Central memory CD4-positive, alpha-beta T cell (primary cell): ENCODE measurements at places on chromosomes 11 and 22.

DNA sequence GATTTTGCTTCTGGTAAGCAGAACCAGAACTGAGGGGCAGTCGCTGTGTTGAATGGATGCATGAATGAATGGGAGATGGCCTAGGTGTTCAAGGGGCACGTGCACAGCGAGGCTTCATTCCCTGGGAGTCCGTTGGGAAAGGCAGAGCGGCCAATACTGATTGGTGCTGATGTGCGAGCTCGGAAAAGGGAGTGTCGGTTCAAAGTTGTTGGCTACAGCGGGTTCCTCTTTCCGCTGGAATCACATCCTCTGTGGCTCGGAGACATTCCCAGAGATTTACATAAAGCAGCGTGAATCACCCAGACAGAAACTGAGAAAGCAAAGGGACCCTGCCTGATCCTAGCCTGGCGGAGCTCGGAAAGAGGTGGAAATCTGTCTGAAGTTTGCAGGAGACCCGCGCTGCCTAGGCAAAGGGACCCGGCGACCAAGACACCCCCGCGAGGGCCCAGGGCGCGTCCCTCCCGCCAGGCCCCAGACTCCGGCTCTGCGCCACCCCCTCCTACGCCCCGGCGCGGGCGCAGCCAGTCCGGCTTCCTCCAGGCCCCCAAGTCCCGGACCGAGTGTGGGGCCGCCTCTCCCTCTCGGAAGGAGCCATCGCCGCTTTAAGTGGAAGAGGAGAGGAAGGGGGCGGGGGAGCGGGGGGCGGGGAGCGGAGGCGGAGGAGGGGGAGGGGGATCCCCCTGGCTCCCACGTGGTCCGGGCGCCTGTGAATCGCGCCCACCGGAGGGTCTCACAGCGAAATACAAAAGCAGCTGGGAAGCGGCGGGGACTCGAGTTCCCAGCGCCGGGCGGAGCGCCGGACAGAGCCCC lies at the start of gene FJX1:
TSS of gene FJX1 (plus strand) at position 774 of the 810 bp plus-strand sequence. CDS start 177 bp downstream, outside the sequence.
- DNase-seq: no peak

DNA sequence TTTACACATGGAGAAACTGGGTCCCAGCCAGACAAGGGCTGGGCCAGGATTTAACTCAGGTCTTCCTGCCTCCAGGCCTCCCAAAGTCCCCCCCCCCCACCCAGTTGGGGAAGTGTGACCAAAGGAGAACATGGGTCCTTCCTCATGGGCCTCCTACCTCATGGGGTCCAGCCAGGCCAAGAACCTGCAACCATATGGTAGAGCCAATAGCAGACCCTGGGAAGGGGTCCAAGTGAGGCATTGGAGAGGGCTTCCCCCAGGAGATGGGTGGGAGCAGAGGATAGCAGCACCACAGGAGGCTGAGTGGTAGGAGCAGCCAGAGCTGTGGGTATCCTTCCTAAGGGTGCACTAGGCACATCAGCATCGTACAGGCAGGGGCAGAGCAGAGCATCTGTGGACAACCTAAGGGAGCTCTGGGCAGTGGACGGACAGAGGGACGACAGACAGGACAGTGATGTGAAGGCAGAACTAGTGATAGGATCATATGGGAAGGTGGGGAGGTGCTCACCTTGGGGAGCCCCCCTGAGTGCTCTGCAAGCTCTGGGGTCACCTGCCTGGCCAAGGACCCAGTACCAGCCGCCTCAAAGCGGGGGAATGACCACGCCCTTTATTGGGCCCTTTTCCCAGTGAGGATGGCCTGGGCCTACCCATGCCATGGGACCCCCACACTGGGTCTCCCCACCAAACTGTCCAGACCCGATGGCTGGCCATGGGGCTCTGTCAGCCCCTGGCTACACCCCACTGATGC lies 4.5 kb downstream of the ARVCF start:
- no peak for DNase-seq

- DNase-seq: no peak
These were observed 6.5 kb upstream of the BATF2 start for GRCh38 chr11:65003282-65003681.

DNA sequence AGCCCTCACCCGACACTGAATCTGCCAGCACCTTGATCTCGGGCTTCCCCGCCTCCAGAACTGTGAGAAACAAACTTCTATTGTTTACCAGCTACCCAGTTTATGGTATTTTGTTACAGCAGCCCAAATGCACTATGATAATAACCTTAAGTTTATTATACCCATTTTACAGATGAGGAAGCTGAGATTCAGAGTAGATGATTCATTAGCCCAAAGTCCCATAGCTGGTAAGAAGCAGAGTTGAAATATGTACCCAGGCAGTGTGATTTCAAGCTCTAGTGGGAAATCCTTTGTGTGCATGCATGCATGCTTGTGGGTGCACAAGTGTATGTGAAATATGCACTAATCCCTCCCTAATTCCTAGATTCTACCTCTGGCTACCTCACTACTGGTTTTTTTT lies 7.9 kb downstream of the GRIK4 start:
- no peak for DNase-seq

DNA sequence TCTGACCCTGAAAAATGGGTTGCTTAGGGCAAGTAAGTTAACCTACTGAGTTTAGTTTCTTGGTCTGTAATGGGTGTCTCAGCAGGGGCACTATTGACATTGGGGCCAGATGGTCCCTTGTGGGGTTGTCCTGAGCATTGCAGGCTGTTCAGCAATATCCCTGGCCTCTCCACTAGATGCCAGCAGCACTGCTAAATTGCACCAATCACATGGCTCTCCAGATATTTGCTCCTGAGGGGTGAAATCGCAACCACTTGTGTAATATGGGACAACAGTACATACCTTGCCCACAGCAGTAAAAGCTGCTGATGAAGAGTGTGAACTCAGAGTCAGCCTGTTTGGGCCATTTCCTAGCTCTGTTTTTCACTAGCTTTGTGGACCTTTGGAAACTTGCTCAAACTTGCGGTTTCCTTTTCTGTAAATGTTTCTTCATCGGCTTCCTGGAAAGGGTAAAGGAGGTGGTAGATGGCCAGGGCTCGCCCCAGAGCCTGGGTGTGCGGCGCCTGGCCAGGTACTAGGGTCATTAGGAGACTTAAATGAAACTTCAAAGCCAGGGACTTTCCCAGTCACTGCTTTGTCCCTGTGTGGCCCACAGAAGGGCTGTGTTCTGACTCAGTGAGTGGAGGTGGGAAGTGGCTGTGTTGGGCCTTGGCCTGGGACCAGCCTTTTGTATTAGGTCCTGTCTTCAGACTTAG lies 13.0 kb downstream of the NCF4 start:
- no peak for DNase-seq

- DNase-seq: no peak
These were observed 8.8 kb downstream of the H19 start for GRCh38 chr11:1988667-1989317.

DNA sequence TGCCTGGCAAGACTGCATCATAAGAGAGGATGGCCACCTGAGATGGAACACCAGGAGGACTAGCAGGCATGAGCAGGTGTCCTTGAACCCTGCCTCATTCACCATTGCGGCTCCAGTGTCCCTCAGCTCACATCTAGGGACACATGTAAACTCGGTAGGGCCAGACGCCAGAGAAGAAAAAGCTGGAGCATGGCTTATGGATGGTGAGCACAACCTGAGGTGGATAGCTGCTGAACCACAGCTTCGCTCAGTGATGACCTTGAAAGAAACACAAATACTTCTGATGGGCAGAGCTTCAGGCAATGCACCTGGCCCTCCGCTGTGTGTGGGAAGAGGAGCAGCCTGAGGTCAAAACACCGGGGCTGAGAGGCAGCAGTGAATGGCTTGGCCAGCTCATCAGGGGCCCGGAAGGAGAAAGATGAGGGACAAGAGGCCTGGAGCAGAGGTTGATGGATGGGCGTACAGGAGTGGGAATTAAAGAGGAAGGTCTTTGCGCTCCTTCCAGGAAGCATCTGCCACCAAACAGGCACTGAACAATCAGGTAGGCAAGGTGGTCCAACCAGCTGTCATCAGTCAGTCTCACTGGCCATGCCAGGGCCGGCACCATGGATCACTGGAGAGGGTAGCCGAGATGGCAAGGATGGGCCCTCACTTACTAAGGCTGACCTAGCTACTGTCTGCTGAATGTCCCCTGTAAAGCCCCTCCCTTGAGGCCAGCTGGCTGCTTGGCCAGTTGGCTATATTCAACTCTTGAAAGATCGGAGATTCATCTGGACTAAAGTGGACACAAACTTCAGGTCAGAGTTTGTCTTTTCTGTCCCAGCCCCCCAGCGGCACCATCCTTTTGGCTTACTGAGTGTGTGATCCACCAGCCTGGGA lies 89.7 kb downstream of the MYEOV start:
- DNase-seq: no peak

DNA sequence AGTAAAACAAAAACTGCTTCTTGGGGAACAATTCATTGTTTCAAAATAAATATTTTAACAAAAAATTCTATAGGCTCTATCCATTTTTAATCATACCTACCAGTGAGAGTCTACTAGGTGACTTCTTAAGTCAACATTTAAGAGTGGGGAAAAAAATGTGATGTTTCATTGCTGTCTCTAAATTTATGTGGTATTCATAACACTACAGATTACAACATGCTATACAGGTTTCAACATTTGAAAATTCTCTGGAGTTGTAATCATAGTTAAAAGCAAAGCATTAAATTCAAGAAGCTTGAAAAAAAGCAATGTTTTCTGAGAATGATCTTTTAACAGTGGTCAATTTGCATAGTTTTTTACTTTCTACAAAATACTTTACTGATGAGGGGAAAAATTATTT lies 18.3 kb downstream of the SBF2 start:
- DNase-seq: no peak

- no peak for DNase-seq
These were observed 112.7 kb downstream of the SEZ6L start for GRCh38 chr22:26281941-26282340.

GRCh38 chr22:20015971-20016733 lies 471 bp downstream of the ARVCF start:
- no peak for DNase-seq

DNA sequence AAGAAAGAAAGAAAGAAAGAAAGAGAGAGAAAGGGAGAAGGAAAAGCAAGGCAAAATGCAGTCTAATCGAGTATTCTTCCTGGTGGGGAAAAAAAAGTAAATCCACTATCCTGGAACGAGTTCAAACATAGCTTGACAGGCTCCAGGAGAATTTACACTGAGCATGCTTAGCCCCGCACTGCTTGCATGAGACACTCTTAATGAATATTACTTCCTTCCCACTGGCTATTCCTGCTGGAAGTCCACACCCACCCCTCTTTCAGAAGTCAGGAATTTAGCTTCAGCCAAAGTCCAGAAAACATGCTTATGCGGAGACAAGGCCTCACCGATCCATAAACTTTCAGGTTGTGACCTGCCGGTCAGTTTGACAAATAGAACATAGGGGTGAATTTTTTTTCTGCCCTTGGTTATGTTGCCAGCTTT lies 251.8 kb upstream of the BLID start:
- DNase-seq: no peak

DNA sequence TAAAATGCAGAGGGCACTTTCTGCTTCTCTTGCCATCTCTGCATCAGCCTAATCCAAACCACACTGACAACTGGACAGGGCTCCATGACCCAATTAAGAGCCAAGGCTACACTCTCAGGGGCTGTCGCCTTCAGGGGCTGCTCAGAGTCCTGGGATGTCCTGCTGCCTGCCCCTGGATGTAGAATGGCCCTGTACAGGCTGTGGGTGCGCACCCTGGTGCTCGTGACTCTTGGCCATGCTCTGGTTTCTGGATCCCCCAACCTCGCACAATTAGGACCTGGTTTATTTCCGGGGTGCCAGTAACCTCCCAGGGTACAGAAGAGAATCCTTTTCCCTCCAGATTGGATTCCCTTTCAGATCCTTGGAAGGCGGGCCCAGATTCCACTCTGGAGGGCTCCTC lies 11.3 kb downstream of the IFT27 start:
- DNase-seq: no peak

- no peak for DNase-seq
These were observed 1225.5 kb downstream of the TBC1D22A start for GRCh38 chr22:47987885-47988515.

DNA sequence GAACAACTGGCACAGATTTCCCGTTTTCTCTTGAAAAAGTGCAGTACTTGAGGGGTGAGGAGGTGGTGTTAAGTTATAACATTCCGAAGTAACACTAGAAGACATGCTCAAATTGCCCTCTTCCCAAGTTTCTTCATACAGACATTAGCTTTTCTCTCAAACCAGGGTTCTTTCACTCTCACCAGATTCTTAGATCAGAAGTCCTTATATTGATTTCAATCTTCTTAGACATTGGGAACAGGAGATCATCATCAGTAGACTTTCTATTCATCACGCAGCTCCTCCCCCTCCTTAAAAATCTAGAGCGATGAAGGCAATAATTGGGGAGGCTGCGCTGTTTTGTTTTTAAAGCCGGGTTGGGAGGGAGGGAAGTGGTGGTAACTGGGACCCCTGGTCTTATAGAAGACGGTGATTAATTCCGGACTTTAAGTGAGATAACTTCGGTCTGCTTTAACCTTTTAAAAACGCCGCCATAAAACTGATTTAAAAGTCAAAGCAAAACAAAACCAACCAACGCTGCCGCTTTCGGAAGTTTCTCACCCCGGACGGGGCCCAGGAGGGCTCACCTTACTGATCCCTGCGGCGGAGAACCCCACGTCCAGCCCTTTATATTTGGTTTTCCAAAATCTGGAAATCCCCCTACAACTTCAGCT lies 665 bp downstream of the USP28 start:
- no peak for DNase-seq

GRCh38 chr11:94272738-94273313 lies 31.6 kb upstream of the IZUMO1R start:
- no peak for DNase-seq

GRCh38 chr22:27557286-27558008 lies 244.1 kb downstream of the MN1 start:
- no peak for DNase-seq

DNA sequence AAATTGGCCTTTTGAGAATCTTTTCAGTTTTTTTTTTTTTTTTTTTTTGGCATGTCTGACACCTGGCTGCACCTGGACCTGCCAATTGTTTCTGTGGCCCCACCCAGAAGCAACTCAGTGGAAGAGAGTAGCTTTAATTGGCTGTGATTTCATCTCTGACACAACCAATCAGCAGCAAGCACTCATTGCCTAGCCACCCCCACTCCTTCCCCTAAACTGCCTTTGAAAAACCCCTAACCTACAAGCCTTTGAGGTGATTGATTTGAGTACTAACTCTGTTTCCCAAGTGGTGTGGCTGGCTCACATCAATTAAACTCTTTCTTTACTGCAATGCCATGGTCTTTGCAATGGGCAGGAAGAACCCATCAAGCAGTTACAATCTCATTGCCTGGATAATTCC lies 98.2 kb upstream of the CHORDC1 start:
- DNase-seq: no peak

DNA sequence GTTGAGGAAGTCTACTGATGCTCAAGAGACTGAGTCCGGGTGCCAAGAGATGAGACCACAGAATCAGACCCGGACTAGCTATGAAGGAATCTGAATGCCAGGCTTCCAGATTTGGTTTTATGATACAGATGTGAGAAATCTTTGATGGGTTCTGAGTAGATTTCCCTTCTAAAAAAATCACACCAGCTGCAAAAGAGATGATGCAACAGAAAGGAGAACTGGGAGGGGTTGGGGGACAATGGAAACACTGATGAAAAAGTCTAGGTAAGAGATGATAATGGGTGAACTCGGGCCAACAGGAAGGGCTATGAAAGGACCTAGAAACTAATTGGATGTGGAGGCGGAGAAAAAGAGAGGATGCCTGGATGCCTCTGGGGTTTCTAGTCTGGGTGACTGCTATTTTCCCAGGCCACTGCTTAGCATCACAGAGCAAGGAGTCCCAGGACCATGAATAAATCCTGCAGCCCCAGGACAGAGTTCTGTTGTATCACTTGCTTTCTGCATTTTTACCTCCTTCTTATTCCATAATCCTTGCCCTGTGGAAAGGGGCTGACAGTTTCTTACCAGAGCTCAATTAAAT lies 115.4 kb upstream of the SEZ6L start:
- no peak for DNase-seq
